ENCODE measurements at places on chromosomes 3 and 15.

GRCh38 chr3:137852391-137852830 is 88.3 kb downstream of the SOX14 start:
- no peaks in the 10 kb centered on the region for H3K4me1 ChIP-seq
- no peaks in the 10 kb centered on the region for H3K36me3 ChIP-seq
- no peak for DNase-seq

DNA sequence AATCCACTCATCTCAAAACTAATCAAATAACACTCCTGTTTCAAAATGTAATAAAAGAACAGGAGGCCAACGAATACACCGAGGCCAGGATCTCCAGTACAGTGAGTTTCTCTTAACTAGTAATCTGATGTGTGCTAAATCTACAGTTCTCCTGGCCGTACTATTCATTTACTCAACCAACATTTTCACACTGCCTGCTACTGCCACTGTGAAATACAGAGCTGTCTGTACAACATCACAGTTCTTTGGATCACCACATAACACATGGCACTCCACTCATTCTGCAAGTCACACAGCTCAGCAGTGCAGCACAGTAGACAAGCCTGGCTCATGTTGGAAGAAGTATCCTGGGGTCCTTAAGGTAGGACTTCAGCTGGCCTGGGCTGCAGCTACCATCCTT is 21.9 kb downstream of the RIOX2 start:
- peaks cover 45% of the 10 kb centered on the region for H3K36me3 ChIP-seq
- H3K27ac ChIP-seq: no peak overlapping the region
- peaks cover 12% of the 10 kb centered on the region for H3K4me1 ChIP-seq
- no peak for DNase-seq
- H3K27me3 ChIP-seq: no peaks in the 10 kb centered on the region

GRCh38 chr15:99414755-99415731 is 150.7 kb upstream of the MEF2A start:
- H3K27ac ChIP-seq: no peak overlapping the region
- peaks cover 3% of the 10 kb centered on the region for H3K36me3 ChIP-seq
- H3K4me3 ChIP-seq: no peak overlapping the region
- H3K27me3 ChIP-seq: no peaks in the 10 kb centered on the region

GRCh38 chr3:126550488-126551051 is 8.2 kb downstream of the C3orf22 start:
- no peaks in the 10 kb centered on the region for H3K36me3 ChIP-seq
- no peak overlapping the region for H3K27ac ChIP-seq
- DNase-seq: peak; percentile 17
- H3K27me3 ChIP-seq: peaks cover 12% of the 10 kb centered on the region
- H3K4me1 ChIP-seq: no peaks in the 10 kb centered on the region

GRCh38 chr3:14848906-14849305 is 30.1 kb downstream of the FGD5 start:
- H3K4me1 ChIP-seq: peaks cover 14% of the 10 kb centered on the region
- H3K27ac ChIP-seq: no peak overlapping the region
- H3K36me3 ChIP-seq: no peaks in the 10 kb centered on the region
- H3K27me3 ChIP-seq: peaks cover 10% of the 10 kb centered on the region
- no peak overlapping the region for H3K4me3 ChIP-seq

GRCh38 chr15:77538027-77538451 is 94.7 kb downstream of the LINGO1 start:
- no peaks in the 10 kb centered on the region for H3K36me3 ChIP-seq
- peak; percentile 3 for DNase-seq
- peaks cover 7% of the 10 kb centered on the region for H3K4me1 ChIP-seq
- H3K27me3 ChIP-seq: peaks cover 14% of the 10 kb centered on the region
- H3K4me3 ChIP-seq: no peak overlapping the region
- no peak overlapping the region for H3K27ac ChIP-seq

DNA sequence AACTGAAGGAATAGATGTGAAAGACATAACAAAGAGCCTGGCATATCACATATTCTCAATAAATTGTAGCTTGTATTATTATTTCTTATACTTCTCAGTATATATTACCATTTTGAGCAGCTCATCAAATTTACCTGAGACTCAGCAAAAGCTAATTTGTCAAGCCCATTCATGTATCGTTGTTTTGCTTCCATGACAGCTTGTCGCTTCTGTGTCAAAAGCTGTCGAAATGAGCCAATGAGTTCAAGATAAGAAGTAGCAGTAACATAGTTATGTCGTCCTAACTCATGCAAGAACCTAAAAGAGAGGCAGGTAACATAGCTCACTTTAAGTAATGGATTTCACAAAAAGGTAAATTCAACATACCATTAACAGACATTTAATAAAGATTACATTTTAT is 93.8 kb upstream of the ASB14 start:
- H3K4me3 ChIP-seq: no peak overlapping the region
- H3K4me1 ChIP-seq: no peaks in the 10 kb centered on the region
- no peak overlapping the region for H3K27ac ChIP-seq
- DNase-seq: no peak
- H3K36me3 ChIP-seq: no peaks in the 10 kb centered on the region
- peaks cover 4% of the 10 kb centered on the region for H3K27me3 ChIP-seq

DNA sequence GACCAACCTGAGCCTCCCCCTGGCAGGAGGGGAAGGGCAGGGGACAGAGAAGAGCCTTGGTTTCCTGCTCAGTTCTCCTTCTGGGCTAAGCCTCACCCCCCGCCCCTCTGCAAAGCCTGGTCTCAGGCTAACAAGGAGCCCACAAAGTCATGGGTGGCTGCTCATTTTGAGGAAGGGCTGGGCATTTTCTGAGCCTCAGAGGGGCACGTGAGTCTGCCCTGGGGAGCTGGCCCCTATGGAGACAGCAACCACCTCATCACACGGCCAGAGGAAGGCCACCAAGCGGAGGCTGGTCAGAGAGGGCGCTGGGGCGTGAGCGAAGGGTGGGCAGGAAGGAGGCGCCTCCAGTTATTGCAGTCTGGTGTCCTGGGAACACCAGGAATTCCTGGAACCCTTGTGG is 18.7 kb downstream of the ABTB1 start:
- no peaks in the 10 kb centered on the region for H3K27me3 ChIP-seq
- H3K27ac ChIP-seq: no peak overlapping the region

DNA sequence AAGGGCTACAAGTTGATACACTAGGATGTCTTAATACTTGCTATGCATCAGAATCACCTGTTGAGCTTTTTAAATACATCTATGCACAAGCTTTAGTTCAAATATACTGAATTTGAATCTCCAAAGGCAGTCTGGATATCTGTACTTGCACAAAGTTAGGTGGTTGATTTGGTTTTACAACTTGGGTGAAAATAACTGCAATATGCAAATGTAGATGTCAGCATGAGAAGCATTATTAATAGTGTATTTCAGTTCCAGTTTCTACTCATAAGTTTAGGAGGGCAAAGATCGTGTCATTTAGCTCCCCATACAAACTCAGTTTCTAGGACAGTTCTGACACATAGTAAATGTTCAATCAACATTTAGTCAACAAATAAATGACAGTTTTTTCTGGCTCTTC is 25.6 kb downstream of the IQCB1 start:
- peaks cover 42% of the 10 kb centered on the region for H3K36me3 ChIP-seq
- no peaks in the 10 kb centered on the region for H3K27me3 ChIP-seq
- DNase-seq: no peak
- no peak overlapping the region for H3K4me3 ChIP-seq

DNA sequence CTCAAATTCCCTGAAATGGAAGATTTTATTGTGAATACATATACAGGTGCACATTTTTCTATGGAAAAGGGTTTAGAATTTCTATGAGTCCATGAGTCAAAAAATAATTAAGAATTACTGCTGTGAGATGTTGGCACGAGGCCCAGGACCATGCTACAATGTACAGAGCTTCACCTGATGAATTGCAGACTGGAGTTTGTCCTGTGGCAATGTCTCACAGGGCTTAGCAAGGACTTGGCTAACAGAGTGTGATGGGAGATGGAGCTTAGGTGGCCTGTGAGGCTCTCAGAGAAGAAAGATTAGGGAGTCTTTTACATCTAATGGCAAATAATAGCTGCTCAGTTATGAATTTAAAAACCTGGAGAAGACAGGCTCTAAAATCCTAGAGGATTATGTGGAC is 219.5 kb upstream of the CBLB start:
- H3K27ac ChIP-seq: no peak overlapping the region
- peaks cover 2% of the 10 kb centered on the region for H3K27me3 ChIP-seq
- peaks cover 17% of the 10 kb centered on the region for H3K36me3 ChIP-seq
- no peak for DNase-seq

DNA sequence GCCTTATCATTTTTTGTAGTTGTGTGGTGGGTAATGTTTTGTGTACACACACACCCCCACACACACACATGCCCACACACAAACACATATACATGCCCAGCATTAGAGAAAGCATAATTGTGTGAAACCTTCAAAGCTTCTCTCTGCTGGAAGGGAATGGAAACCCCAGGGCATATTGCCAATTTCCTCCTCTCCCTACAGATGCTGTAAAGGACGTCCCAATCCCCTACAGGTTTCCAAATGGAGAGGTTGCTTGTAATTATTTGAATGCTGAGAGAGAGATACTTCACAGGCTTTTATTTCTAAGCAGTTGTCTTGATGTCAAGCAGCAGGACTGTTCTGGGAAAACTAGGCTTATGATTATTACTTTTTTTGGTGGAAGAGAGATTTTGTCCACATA is 23.0 kb upstream of the CCK start:
- no peak for DNase-seq
- peaks cover 3% of the 10 kb centered on the region for H3K4me1 ChIP-seq
- peaks cover 1% of the 10 kb centered on the region for H3K36me3 ChIP-seq
- no peak overlapping the region for H3K4me3 ChIP-seq
- H3K27me3 ChIP-seq: peaks cover 7% of the 10 kb centered on the region

DNA sequence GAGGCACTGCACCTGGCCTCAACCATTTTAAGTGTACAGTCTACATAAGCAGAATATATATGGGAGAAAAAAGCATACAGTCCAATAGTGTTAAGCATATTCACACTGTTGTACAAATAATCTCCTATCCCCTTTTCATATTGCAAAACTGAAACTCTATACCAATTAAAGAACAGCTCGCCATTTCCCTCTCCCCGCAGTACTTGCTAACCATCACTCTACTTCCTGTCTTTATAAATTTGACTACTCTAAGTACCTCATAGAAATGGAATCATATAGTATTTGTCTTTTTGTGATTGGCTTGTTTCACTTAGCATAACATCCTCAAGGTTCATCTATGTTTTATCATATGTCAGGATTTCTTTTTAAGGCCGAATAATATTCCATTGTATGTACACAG is 21.6 kb upstream of the TASOR start:
- peaks cover 5% of the 10 kb centered on the region for H3K36me3 ChIP-seq
- H3K4me1 ChIP-seq: peaks cover 29% of the 10 kb centered on the region
- H3K27ac ChIP-seq: peak overlapping the region; percentile 83
- H3K4me3 ChIP-seq: peak overlapping the region; percentile 57
- DNase-seq: no peak
- no peaks in the 10 kb centered on the region for H3K27me3 ChIP-seq

DNA sequence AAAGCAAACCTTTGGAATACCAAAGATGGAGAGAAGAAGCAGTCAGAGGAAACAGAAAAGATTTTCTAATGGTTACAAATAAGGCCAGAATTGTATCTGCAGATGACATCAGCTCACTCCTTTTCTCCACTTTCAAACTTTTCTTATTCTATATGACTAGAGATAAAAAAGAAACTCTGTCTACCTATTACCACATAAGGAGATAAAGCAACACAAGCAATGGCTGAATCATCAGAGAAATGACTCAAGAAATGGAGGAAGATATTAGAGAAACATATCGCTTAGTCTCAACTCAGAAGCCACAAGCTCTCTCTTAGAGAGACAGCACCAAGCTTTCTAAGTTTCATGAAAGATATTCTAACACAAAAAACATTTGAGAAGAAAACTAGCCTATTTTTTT is 784.0 kb downstream of the ZPLD1 start:
- no peaks in the 10 kb centered on the region for H3K4me1 ChIP-seq
- no peak for DNase-seq
- H3K36me3 ChIP-seq: no peaks in the 10 kb centered on the region
- no peaks in the 10 kb centered on the region for H3K27me3 ChIP-seq
- no peak overlapping the region for H3K4me3 ChIP-seq
